ENCODE measurements at places on chromosomes 3 and 15.

DNA sequence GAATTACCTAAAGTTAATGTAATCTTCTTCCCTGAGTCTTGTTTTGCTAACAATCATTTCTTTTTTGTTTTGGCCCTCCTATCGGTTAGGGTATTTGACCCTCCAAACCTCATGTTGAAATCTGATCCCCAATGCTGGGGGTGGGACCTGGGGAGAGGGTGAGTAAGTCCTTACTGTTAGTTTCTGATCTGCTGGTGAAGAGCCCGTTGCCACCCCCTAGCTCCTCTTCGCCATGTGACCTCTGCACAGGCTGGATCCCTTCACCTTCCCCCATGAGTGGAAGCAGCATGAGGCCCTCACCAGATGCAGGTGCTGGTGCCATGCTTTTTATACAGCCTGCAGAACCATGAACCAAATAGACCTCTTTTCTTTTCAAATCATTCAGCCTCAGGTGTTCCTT, 62.8 kb upstream of the ADCY5 start:
- DNase-seq: no peak

DNA sequence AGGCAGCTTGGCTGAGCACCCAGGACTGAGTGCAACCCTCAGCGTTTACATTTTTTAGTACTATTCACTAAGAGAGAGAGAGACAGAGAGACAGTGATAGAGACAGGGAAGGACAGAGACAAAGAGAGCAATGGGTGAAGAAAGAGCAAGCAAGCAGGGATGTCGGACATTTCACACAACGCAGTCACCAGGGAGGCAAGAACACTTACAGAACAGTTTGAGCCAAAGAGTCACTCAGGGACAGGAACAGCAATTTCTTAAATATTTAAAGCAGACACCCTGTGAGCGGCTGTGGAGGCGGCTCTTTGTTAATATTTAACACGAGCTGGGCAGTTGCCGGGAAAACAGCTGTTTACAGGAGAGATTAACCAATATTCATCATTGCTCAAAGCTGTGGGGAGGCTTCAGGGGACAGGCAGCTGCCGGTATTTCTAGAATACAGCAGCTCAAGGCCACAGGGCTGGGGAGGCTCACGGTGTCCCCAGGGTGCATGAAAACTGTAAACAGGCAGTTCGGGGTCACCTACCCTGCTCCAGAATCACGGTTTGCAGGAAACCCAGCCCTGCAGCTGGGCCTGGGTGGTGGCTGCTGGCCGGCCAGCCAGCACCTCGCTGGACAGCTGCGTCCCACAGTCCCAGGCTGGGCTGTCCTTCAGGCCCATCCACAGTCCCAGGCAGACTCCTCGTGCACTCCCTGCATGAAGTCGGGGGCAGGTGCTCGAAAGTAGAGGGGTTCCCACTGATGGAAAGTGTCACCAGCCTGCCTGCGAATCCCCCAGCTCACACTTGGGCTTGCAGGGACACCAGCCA, 38.8 kb upstream of the PCSK6 start:
- DNase-seq: no peak

GRCh38 chr15:38674448-38674847, 109.8 kb upstream of the RASGRP1 start:
- no peak for DNase-seq

GRCh38 chr3:194740859-194741491, 55.3 kb downstream of the FAM43A start:
- DNase-seq: peak; percentile 65

- no peak for DNase-seq
These were observed 64.5 kb downstream of the GRIP2 start for GRCh38 chr3:14475621-14476020.

GRCh38 chr3:140384876-140385275, 293.0 kb upstream of the TRIM42 start:
- DNase-seq: no peak

DNA sequence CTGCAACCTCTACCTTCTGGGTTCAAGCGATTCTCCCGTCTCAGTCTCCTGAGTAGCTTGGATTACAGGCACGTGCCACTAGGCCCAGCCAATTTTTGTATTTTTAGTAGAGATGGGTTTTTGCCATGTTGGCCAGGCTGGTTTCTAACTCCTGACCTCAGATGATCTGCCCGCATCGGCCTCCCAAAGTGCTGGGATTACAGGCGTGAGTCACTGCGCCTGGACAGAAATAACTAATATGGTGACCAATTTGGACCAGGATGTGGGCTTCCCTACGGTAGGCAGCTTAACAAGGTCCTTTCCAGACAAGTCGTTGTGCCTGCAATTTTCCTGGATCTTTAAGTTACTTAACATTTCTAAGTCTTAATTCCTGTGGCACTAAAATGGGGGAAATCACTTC, 14.8 kb downstream of the WDR53 start:
- DNase-seq: no peak

DNA sequence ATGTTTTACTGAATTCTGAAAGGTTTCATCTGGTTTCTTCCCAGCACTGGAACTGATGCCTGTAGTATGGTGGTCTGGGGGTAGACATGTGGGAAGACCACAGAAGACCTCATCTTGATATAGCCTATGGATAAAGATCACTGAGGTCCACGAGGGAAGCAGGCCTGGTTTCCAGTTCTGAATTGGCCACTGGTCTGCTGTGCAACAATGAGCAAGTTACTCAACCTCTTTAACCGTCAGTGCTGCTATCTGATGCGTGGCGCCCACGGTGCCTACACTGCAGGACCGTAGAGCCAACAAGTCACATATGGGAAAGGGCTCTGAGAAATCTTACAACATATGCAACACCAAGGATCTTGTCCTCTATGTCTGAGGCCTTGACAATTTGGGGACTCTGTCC, 13.3 kb downstream of the TLE3 start:
- DNase-seq: no peak

GRCh38 chr3:102904629-102905028, 469.8 kb downstream of the ZPLD1 start:
- DNase-seq: no peak

- DNase-seq: no peak
These were observed 22.9 kb downstream of the BBX start for GRCh38 chr3:107545680-107546120.

DNA sequence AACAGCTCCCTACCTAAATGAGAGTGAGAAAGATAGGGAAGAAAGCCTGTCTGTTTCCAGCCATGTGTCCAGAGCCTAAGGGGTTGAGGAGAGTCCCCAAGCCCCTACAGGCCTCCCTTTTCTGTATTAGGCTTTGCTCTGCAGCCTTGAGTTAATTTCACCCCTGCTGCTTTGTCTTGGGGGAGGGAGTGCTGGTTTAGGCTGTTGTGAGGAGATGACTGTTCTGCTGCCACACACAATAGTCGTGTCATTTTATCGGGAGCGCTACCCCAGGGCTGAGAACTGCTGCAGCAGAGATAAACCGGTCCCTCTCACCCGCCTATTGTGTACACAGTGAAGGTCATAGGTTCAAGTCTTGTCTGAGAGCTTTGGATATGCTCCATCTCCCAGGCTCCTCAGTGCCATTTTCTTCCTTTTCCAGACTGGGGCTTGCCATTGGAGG, 1.4 kb downstream of the ZNF609 start:
- no peak for DNase-seq

DNA sequence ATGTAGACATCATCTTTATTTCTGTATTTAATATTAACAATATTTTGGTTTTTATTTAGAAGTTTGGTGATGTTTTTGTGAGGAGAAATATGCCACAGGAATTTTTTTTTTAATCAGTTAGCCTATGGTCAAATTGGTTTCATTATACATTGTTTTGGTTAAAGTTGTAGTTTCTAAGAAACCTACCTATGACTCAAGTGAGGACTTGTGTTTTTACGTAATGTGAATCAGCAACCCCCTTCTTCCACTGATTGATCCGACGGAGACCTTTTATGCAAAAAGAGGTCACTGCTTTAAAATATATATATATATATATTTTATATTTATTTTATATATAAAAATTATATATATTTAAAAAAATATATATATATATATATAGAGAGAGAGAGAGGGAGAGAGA, 698.1 kb downstream of the FHIT start:
- no peak for DNase-seq

DNA sequence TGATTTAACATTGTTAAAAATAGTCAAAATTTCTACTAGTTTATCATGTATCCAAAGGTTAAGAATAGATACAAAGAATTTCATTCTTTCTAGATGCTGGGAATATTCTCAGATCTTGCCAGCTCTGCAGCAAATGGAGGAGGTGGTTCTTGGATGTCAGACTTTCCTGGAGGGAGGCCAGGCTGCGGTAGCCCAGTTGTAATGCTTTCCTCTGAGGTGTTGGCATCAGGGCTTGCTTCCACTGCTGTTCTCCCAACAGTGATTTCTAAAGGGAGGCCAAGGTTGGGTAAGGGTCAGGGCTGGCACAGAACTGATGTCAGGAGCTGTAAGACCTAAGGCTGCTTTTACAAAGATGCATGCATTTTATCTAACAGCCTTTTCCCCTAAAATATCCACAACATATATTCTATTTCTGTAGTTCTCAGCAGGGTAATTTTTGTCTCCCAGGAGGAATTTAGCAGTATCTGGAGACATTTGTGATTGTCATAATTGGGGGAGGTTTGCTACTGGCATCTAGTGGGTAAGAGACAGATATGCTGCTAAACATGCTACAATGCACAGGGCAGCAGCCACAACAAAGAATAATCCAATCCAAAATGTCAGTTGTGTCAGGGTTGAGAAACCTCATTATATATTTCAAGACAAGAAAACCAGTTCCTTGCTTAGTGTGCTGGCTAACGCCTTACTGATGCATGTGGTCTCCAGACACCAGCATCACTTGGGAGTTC, 42.0 kb upstream of the SPTSSB start:
- DNase-seq: no peak

DNA sequence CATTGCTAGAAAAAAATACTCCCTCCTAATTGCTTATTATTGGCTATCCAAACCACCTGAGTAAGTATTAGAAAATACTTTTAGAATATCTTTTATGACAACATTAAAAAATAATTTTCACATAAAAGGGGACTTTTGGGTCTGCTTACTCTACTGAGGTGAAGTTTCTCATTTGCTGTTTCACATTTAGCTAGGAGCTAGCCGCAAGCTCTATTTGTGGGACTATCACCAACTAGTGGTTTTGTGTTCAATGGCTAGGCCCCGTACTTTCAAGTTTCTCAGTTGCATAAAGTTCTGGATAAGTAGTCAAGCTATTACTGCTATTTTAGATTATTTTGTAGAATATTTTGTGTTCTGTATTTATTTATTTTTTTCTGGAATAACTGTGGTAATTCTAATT, 244.2 kb upstream of the SLITRK3 start:
- no peak for DNase-seq

DNA sequence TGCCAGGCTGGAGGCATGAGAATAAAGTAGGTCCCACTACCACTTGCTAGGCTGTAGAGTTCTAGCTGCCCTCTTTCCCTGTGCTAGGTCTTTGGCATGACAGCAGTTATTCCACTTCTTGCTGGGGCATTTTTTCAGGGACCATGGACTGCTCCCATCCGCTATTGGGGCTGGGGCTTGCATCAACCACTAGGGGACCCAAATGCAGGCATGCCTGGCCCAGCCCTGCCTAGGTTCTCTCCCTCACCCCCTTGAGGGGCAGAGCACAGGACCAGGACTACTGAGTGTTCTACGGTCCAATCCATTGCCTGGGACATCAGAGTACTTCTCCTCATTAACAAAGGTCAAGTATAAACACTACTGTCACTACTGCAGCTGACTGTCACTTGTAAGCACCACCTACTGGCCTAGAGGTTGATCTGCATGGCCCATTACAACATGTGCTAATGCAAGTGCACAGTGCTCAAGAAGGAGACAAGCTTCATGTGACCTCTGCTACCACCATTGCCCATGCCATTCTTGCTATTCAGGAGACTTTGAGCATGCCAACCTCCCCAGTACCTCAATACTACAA, 270.5 kb downstream of the MBNL1 start:
- DNase-seq: no peak

- DNase-seq: peak; percentile 1
These were observed 612.8 kb downstream of the MAGI1 start for GRCh38 chr3:65425880-65426279.

DNA sequence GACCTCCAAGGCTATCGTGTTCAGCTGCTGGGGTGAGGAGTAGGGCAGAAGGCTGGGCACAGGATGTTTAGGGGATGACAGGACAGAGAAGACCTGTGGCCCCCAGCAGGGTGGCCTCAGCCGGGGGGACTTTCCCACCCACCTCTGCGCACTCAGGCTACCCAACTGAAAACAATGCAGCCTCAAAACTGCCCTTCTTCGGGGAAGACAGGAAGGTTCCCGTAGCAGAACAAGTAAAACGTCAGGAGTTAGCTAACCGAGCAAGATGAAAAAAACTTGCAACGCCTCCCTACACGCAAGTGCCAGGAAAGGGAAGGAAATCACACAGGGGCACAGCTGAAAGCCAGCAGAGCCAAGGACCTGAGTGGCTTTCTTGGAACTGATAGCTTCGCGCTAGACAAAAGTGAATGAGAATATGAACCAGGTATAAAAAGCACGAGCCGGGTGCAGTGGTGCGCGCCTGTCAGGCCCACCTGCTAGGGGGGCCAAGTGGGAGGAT, 38.4 kb upstream of the FURIN start:
- no peak for DNase-seq

DNA sequence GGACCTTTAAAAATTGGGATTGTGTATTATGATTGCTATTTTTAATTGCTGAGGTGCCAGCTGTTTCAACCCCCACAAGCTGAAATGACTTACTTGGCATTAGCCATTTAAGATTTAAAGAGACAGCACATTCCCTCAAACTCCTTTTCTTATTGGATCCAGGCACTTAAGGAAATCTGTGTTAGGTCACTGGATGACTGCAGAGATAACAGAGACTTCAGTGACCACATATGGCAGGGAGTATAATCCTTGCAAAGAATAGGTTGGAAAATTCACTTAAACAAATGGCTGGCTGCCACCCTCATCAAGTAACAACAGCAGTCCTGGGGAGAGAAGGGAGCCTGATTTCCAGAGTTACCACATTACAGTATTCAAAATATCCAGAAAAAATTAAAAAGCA, 66.6 kb downstream of the SLMAP start:
- no peak for DNase-seq

- DNase-seq: no peak
These were observed 23.1 kb downstream of the LMLN start for GRCh38 chr3:197983076-197983475.

DNA sequence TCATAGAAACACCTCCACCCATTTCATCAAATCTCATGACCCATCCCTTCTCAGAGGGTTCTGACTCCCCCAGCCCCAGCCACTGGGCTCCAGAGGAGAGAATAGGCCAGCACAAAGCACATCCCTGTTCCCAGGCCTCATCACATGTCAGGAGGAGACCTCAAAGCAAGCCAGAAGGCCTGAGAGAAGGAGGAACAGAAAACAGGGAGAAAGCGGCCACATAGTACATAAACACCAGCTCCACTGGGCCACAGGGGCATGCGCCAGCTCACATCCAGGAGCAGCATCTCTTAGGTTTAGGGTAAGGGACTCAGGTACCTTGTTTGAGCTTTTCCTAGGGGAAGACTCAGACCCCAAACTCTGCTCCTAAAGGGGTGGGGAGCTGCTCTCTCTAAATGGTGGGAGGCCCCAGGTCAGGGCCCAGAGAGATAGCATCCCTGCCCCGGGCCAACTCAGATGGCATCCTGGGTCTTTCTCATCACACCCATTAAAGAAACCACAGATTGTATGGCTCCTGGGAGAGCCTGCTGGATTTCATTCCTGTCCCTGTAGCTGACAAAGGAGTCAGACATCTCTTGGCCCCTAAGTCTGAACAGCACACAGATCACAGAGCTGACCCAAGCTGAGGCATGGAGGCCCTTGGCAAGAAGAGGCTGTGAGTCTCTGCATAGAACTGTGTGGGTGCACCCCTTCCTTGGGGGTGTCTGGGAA, 2.5 kb downstream of the SHF start:
- no peak for DNase-seq
